ENCODE measurements at places on chromosomes 6 and 20.

- DNase-seq = no peak
These were observed 36.8 kb downstream of the BCAS4 start for GRCh38 chr20:50831622-50832021.

GRCh38 chr20:35739294-35740163, 2.5 kb downstream of the RBM39 start:
- DNase-seq = peak; percentile 57

- no peak for DNase-seq
These were observed 204.1 kb upstream of the KCNQ5 start for GRCh38 chr6:72417759-72418158.

GRCh38 chr6:148750838-148751792, 4.3 kb downstream of the UST start:
- DNase-seq = no peak

GRCh38 chr6:118709859-118710350, 58.5 kb upstream of the CEP85L start:
- DNase-seq = peak; percentile 62

GRCh38 chr20:14612391-14612790, 275.0 kb upstream of the FLRT3 start:
- no peak for DNase-seq

DNA sequence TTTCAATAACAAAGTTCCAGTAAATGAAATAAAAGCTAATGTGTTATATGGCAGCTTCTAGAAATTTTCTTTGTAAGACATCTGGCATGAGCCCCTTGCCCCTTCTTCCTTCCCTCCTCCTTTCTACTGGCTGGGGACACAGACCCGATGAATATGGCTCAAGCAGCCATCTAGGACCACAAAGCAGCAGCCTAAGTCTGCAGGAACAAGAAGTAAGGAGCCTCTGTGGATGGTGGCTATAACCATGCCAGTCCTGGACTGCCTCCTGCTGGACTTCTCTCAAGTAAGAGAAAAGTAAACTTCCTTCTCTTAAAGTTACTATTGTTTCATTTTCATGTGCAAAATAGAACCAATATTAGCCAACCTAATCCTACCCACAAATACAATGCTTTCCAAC, 114.9 kb upstream of the DST start:
- peak; percentile 84 for DNase-seq

- no peak for DNase-seq
These were observed 16.7 kb downstream of the VAPB start for GRCh38 chr20:58405504-58406291.

DNA sequence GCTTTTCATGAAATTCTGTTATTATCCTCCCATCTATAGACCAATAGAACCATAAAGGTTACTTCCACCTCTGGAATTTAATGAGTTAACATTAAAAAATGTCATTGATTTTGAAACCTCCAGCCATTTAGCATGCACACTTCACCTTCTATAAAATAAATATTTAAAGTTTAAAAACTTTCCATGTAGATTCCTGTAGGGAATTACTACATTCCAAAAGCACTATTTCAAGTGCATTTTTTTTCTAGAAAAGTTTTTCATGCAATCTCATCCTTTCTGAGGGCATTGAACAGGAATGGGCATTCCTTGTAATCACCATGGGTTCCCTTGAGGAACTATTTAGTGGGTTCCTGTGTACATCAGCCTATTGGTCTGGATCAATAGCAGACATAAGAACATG, 253.8 kb upstream of the RIN2 start:
- DNase-seq = no peak

- DNase-seq = no peak
These were observed 209.0 kb upstream of the ECI2 start for GRCh38 chr6:4344317-4344899.

- no peak for DNase-seq
These were observed 21.0 kb downstream of the TCF15 start for GRCh38 chr20:588932-589672.

DNA sequence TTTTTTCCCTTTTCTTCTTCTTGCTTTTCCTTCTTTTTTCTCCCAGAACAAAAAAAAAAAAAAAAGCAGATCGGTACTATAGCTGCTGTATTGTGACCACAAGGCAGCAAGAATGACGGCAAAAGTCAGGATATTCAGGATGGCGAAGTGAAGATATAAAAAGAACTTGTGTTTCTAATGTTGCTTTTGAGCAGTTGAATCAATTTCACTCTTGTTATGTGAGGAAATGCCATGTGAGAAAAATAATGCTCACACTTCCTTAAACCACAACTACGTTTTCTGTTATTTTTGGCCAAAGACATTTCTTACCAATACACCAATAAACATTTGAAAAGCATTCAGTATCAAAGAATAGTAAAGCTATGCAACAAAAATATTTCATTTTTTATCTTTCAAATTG, 510.5 kb downstream of the HACE1 start:
- DNase-seq = peak; percentile 33

DNA sequence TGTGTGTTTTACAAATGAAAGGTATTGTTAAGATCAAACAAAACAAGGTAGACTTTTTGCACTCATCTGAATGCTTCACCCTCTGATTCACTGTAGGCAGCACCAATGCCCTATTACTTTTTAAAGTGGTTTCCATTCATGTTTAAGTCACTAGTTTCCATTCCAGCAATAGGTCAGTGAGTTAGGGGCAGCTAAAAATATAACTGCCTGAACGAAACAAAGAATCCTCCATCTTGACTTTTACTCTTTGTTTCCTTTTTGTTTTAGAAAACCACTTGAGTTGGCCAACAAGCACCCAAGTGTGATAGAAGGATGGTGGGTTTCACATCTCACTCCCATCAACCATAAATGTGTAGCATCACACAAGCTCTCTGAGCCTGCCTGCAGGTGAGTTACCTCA, 25.5 kb downstream of the CLIC5 start:
- no peak for DNase-seq

- DNase-seq = no peak
These were observed 84.6 kb upstream of the SPTLC3 start for GRCh38 chr20:12924126-12924525.

DNA sequence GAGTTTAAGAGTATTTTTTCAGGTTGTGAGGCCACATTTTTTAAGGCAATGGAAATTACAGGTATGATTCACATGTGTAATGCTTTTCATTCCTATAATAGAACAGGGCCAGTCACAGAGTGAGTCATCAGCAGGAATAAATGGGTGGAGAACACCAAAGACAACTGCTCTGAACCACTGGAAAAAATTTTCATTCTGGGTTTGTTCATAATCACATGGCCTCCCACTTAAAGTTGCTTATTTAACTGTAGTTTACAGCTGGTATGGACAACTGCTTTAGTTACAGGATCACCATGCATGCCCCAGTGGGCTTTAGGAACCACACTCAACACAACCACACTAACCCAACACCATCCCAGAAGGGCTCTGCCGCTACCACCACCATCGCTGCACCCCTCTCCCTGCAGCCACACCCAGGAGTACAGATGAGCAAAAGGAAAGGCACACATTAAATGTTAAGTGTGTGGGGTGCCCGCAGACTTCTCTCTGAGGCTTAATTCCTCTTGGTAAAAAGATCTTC, 107.0 kb upstream of the DST start:
- peak; percentile 79 for DNase-seq

- no peak for DNase-seq
These were observed 29.3 kb downstream of the NT5E start for GRCh38 chr6:85479208-85479607.

DNA sequence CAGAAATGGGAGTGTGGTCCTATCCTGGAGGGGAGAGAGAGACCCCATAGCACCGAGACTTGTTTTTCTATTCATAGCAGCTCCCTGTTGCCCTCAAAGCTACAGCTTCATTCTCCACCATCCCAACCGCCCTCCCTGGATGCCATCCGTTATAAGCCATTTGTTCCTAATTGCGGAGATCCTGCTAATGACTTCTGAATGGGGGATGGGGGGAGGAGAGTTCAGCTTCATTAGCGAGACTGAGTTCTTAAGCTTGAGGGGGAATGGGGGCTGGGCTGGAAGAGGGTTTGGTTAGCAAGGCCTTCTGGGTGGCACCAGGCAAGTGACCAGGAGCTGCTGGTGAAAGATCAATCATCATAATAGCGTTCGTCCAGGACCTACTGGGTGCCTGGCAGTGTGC, 27.1 kb downstream of the FOXP4 start:
- DNase-seq = no peak

GRCh38 chr6:160036790-160037206, 67.9 kb downstream of the IGF2R start:
- no peak for DNase-seq

- no peak for DNase-seq
These were observed 81.5 kb downstream of the MYLK4 start for GRCh38 chr6:2669067-2669700.

- peak; percentile 56 for DNase-seq
These were observed 3.5 kb downstream of the SCML4 start for GRCh38 chr6:107820338-107821261.

DNA sequence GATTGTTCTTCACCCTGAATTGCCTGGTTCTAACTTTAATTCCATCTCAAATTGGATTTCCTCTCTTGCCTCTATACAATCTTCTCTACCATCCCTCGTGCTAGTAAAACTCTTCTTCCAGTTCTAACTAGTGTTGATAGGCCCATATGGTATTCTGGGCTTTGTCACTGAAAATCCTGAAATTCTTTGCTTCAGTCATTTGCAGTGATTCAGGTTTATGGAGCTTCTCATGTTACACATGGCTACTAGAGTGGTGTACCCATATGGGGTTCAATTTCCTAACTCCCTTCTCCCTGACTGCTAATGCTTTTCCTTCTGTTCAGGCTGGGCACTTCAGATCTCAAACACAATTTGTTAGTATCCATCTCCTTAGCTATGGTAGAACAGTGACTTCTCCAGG, 956.6 kb downstream of the KIF16B start:
- DNase-seq = no peak

DNA sequence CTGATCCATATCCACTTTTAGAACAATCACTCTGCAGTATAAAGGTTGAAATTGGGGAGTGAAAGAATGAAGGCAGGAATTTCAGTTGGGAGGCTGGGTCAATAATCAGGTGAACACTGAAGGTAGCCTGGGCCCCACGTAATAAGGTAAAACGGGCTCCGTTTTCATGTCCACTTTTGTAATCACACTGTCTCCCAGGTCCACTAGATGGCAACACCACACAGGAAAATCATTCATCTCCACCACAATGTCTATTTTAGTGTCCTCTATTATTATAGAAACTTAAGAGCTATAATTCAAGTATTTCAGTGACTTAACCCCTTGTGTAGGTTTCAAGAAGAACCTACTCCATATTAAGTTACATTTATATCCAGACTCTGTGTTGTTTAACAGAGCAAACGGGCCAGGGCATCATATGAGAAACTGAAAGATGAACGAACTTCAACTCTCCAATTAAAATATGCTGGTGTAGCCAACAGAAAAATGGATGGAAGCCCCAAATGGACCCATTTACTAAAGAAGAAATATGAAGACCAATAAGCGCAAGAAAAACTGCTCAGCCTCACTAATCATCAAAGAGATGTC, 45.9 kb upstream of the MC3R start:
- DNase-seq = peak; percentile 7

GRCh38 chr6:89693207-89693606, 54.7 kb upstream of the LYRM2 start:
- DNase-seq = no peak

- DNase-seq = no peak
These were observed 41.7 kb downstream of the FRK start for GRCh38 chr6:116018976-116019375.

- DNase-seq = no peak
These were observed at the start of gene RNF39 for GRCh38 chr6:30075094-30075789. TSS of gene RNF39 (minus strand) at chr6:30075769. CDS start at chr6:30075585, 184 bp downstream.

GRCh38 chr20:9103955-9104354, 35.1 kb downstream of the PLCB4 start:
- DNase-seq = no peak

GRCh38 chr6:134768931-134769330, 181.0 kb downstream of the ALDH8A1 start:
- DNase-seq = peak; percentile 5

- no peak for DNase-seq
These were observed 21.7 kb upstream of the SSTR4 start for GRCh38 chr20:23013429-23013828.

GRCh38 chr20:22449188-22449973, 135.0 kb downstream of the FOXA2 start:
- DNase-seq = no peak

DNA sequence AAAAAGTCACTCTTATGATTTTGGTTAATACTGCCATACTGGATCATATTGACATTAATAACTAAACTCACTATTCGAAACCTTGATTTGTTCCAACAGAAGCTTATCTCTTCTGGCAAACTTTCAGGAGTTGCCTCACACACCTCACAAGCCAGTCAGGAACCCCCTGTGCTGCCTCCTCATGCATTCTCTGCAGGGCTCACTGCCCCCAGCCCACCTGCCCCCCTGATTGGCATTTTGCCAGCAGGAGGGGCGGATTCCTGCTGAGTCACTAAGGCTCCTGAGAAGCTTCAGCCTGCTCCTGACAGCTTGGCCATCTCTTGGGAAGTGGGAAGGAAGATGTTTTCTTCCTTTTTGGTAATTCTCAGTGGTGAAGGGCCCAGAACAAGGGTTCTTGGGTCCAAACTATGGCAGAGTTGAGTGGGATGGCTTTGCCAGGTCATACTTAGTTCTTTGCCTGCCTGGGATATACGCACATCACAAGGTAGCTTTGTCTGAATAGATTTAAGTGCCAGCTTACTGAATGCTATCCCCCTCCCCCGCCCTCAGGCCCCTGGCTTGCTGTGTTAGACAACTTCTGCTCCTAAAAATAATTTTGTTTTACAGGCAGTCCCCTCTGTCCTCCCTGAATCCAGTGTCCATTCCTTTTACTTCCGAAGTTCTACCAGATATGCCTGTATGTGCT, 31.4 kb downstream of the SLC35F1 start:
- DNase-seq = no peak

DNA sequence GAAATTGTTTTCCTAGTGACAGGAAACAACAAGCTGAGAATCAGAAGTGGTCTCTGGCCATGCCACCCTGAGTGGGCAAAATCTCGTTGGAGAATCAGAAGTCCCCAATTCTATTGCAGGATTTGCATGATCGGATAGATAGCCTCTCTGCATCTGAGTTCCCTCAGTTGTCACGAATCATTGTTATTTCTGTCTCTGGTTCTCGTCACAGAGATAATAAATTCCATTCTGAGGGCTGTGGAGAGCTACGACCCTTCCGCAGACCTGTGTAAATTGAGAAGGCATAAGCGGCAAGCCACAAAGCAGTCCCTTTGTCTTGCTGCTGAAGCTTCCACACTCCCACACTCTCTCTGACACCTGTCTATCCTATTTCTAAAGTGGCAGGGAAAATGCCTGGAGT, 102.4 kb upstream of the CNR1 start:
- no peak for DNase-seq

- DNase-seq = no peak
These were observed 15.1 kb upstream of the NXT1 start for GRCh38 chr20:23335521-23335920.

- DNase-seq = no peak
These were observed 193.7 kb upstream of the PROKR2 start for GRCh38 chr20:5510446-5510845.

- DNase-seq = no peak
These were observed 505.7 kb downstream of the CDKAL1 start for GRCh38 chr6:21039926-21040325.

DNA sequence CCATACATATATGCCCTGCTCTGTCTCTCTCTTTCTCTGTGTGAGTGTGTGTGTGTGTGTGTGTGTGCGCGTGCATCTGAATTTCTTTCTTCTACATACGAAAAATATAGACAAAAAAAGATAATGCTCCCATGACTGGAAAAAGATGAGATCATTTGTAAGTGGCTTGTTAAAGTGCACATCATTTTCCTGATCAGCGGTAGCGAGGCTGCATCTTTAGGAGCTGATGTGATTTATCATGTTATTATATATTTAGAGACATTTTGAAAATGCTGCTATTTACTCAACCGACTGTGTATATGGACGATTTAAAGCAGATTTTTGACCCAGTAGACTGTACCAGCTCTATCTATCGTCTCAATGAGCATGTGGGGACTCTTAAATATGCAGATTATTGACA, 265.3 kb downstream of the TSHZ2 start:
- DNase-seq = no peak

Data from dermis blood vessel endothelial cell (primary cell).